ENCODE measurements at places on chromosomes 1 and 21. TPM values are rescaled to one million over a fixed set of nuclear protein-coding genes. Genes with fewer than 3 reads are reported as not detected.

PRAMEF18 gene
- not detected for total RNA-seq

DCDC2B gene
- 0.16 TPM for total RNA-seq

SPATA1 gene
- 6.1 TPM for total RNA-seq

REN gene
- total RNA-seq, result not detected

GRCh38 chr1:94925004-94925403, 1.9 kb downstream of the CNN3 start:
- no peak overlapping the region for H3K27ac ChIP-seq
- DNase-seq, result no peak
- H3K36me3 ChIP-seq, result peaks cover 2% of the 10 kb centered on the region
- H3K27me3 ChIP-seq, result peaks cover 51% of the 10 kb centered on the region
- peaks cover 9% of the 10 kb centered on the region for H3K4me1 ChIP-seq

GRCh38 chr21:25179116-25179515, 428.2 kb downstream of the MRPL39 start:
- H3K27ac ChIP-seq, result no peak overlapping the region
- DNase-seq, result no peak
- H3K36me3 ChIP-seq, result no peaks in the 10 kb centered on the region
- H3K4me3 ChIP-seq, result no peak overlapping the region

B3GALT5 gene
- total RNA-seq, result not detected

DNA sequence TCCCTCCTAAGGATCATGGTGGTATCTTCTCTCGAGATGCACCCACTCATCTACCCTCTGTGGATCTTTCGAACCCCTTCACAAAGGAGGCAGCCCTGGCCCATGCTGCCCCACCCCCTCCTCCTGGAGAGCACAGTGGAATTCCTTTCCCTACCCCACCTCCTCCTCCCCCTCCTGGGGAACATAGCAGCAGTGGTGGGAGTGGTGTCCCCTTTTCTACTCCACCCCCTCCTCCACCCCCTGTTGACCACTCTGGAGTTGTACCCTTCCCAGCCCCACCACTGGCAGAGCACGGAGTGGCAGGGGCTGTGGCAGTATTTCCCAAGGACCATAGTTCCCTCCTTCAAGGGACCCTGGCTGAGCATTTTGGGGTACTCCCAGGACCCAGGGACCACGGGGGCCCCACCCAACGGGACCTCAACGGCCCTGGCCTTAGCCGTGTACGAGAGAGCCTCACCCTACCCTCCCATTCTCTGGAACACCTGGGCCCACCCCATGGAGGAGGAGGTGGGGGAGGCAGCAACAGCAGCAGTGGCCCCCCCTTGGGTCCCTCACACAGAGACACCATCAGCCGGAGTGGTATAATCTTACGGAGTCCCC, 14.5 kb upstream of the TARS2 start:
- no peak overlapping the region for H3K27ac ChIP-seq
- H3K27me3 ChIP-seq, result no peaks in the 10 kb centered on the region
- peaks cover 28% of the 10 kb centered on the region for H3K36me3 ChIP-seq
- peaks cover 4% of the 10 kb centered on the region for H3K4me1 ChIP-seq

DNA sequence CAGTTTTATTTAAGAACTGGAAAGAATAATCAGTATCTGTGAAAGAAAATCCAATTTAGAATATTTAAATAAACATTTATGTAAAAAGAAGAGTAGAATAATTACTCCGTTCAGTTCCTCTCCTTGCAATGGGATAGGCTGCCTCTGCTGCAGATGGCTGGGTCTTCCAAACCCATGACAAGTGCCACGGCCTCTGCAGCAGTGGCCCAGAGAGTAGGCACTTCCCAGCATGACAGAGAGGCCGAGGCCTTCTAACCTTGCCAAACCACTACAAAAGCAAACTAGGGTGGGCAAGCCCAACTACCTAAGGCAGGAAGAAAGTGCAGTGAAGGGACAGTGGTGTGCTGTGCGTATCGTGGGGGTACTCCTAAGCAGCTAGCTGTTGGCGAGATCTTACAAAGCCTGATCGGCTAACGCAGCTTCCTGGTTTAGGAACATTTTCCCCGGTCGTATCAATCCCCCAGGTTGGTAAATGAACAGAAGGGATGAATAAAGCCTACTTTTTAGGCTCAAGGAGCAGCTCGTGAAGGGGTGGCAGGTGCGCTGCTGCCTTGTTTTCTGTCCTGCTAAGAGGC, 14.5 kb downstream of the ICMT start:
- H3K4me3 ChIP-seq, result no peak overlapping the region
- no peak for DNase-seq
- H3K27ac ChIP-seq, result no peak overlapping the region
- no peaks in the 10 kb centered on the region for H3K4me1 ChIP-seq

All from activated CD8-positive, alpha-beta memory T cell treated with anti-CD3 and anti-CD28 coated beads, Interleukin-2, amount 10 ng/mL, durations not matched to agents 7 days and 5 days (primary cell).